Hepatocyte (in vitro differentiated cells): ENCODE measurements at places on chromosomes 6 and 20.

DNA sequence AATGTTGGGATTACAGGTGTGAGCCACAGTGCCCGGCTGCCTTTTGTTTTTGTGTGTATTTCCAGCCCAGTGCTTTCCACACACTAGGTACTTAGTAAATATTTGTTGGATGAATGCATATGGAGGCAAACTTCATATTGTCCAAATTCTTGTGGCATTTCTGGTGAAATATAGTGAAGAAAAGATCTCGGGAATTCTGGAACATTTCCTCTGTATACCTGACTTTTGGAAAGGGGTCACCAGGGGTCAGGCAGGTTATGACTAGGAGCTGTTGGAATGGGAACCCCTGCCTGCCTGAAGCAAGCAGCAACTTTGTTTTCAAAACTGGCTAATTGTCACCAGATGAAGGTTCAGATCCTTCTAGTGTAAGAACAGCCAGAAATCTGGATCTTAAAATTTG is 12.1 kb upstream of the SCP2D1 start:
- no peak overlapping the region for H3K27ac ChIP-seq
- no peak overlapping the region for H3K4me3 ChIP-seq
- DNase-seq, result no peak
- no peaks in the 10 kb centered on the region for H3K4me1 ChIP-seq
- H3K27me3 ChIP-seq, result no peaks in the 10 kb centered on the region
- H3K36me3 ChIP-seq, result no peaks in the 10 kb centered on the region

DNA sequence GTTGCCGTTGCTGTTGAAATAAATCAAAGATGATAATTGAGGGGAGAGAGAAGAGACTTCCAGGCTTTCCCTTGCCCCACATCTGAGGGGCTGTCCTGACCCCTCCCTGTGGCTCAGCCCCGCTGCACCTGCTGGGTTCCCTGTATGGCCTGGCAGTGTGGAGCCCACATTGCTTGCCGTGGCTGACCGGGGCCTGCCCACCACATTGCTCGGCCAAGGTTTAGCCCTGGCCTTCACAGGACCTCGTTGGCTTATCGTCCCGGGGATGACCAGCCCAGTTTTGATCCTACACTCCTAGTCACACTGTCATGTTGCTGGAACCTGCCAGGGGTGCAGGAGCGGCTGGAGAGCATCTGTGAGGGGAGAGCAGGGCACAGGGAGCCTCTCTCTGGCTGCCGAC is 102.4 kb downstream of the CDH4 start:
- peaks cover 14% of the 10 kb centered on the region for H3K27me3 ChIP-seq
- H3K4me1 ChIP-seq, result no peaks in the 10 kb centered on the region
- H3K36me3 ChIP-seq, result no peaks in the 10 kb centered on the region
- H3K27ac ChIP-seq, result no peak overlapping the region
- DNase-seq, result no peak

DNA sequence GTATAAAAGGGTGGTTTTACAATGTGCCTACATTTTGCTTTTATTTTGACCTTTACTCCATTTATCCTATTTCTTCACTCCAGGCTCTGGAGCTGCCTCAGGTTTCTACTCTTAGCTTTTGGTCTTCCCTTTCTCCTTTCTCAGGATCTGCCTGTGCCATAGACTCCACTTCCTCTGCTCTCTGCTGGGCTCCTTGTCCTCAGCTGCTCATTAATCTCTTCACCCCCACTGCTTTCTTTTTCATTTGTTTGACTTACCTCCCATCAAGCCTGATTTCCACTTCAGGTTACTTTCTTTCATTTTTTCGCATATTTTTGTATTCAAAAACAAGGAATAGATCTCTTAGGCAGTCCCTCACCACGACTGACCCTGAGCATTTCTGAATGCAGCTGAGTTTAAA is 106.8 kb downstream of the COL19A1 start:
- no peaks in the 10 kb centered on the region for H3K4me1 ChIP-seq
- H3K36me3 ChIP-seq, result no peaks in the 10 kb centered on the region
- H3K27ac ChIP-seq, result no peak overlapping the region

- peaks cover 12% of the 10 kb centered on the region for H3K4me1 ChIP-seq
- H3K36me3 ChIP-seq, result no peaks in the 10 kb centered on the region
- H3K27ac ChIP-seq, result peak overlapping the region; percentile 92
- DNase-seq, result no peak
- peak overlapping the region; percentile 86 for H3K4me3 ChIP-seq
Observed at GRCh38 chr6:19839237-19839546, 2.0 kb downstream of the ID4 start.

DNA sequence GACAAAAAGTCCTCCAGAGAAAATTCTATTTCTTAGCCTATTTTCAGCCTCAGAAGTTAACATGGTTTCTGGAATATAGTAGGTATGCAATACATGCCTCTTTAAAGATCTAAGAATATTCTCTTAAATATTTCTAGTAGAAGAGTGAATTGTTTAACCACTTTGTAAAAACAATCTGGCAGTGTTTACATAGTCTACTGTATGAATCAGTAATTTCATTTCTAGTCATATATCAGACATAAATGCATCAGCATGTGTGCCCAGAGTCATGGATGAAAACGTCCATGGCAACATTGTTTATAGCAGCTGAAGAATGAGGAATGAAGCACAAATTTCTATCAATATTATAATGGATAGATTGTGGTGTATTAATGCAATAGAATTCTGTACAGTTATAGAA is 124.9 kb downstream of the NKAIN2 start:
- no peaks in the 10 kb centered on the region for H3K36me3 ChIP-seq
- no peaks in the 10 kb centered on the region for H3K27me3 ChIP-seq
- no peaks in the 10 kb centered on the region for H3K4me1 ChIP-seq
- H3K27ac ChIP-seq, result no peak overlapping the region
- no peak for DNase-seq

DNA sequence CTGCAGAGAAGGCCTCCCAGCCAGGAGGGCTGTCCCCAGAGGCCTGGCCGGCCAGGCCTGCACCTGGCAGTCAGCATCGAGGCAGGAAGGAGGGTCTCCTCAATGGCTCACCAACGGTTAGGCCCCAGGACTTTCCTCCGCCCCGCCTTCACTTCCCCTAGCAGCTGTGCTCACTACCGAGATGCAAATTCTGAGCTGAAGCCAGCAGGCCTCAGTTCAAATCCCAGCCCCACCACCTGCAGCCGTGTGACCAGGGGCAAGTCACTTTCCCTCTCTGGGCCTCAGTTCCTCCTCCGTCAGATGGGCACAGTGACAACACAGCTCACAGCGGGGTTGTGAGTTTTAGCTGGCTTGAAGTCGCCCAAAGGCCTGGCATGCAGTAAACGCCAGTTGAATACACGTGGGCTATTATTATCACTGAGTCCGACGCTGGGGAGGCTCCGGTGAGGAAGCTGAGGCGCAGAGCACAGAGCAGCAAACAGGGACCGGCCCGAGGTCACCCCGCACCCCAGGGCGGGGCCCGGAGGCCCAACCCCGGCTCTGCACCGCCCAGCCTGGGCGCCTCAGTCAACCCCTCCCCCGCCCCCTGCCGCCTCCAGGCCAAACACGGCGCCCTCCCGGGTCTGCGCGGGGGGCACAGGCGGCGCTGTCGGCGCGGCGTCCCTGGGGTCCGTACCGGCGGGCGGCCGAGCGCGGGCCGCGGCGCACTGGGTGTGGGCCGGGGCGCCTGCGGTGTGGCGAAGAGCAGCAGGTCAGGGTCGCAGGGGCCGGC is 671 bp downstream of the E2F1 start:
- H3K27me3 ChIP-seq, result no peaks in the 10 kb centered on the region
- no peaks in the 10 kb centered on the region for H3K36me3 ChIP-seq
- peaks cover 11% of the 10 kb centered on the region for H3K4me1 ChIP-seq
- peak overlapping the region; percentile 34 for H3K27ac ChIP-seq

DNA sequence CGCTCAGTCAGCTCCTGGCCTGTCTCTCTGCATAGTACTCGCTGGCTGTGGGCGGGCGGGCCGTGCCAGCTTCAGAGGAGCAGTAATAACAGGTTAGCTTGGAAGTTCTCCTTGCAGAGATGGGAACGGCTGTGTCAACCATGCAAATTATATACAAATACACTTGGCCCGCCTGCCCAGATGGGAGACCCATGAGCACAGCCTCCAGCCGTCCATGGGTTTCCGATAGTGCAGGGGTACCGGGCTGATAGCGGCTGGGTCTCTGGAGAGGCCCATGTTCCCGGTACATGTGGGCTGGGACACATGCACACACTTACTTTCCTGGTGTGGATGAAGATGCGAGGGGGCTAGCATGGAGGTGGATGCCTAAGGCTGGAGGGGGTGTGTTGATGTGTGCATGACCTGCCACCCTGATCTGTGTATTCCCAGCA is 12.8 kb upstream of the ZNF831 start:
- no peak overlapping the region for H3K27ac ChIP-seq
- peaks cover 14% of the 10 kb centered on the region for H3K4me1 ChIP-seq
- H3K4me3 ChIP-seq, result no peak overlapping the region
- no peaks in the 10 kb centered on the region for H3K36me3 ChIP-seq
- no peak for DNase-seq

DNA sequence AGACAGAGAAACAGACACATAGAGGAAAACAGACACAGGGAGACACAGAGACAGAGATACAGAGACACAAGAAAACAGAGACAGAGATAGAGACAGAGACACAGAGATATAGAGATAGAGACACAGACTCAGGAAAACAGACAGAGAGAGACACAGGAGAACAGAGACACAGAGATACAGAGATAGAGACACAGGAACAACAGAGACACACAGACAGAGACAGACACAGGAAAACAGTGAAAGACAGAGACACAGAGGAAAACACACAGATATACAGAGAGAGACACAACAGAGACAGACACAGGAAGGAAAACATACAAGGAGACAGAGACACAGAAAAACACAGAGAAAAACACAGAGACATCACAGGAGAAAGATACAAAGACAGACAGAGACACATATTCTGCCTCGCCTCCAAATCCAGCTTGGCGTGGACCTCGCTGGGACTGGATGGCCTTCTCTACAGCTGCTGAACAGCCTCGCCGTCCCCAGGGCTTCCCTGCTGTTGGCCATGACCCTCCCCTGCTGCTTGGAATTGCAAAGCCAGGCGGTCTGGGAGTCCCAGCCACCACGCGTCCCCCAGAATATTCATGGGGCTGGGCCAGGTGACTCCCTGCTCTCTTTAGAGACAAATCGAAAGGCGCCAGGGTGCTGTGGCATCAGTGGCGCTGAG is 36.8 kb downstream of the NTSR1 start:
- no peak for DNase-seq
- no peaks in the 10 kb centered on the region for H3K27me3 ChIP-seq
- H3K4me3 ChIP-seq, result no peak overlapping the region
- H3K4me1 ChIP-seq, result no peaks in the 10 kb centered on the region

GRCh38 chr20:39674842-39675241 is 712.7 kb downstream of the DHX35 start:
- no peaks in the 10 kb centered on the region for H3K36me3 ChIP-seq
- no peak for DNase-seq
- no peaks in the 10 kb centered on the region for H3K27me3 ChIP-seq
- H3K27ac ChIP-seq, result no peak overlapping the region

GRCh38 chr6:71430018-71430417 is 141.4 kb downstream of the OGFRL1 start:
- H3K27me3 ChIP-seq, result no peaks in the 10 kb centered on the region
- no peaks in the 10 kb centered on the region for H3K4me1 ChIP-seq
- no peaks in the 10 kb centered on the region for H3K36me3 ChIP-seq

- H3K27ac ChIP-seq, result no peak overlapping the region
- no peak for DNase-seq
- no peaks in the 10 kb centered on the region for H3K27me3 ChIP-seq
- H3K4me1 ChIP-seq, result no peaks in the 10 kb centered on the region
- no peak overlapping the region for H3K4me3 ChIP-seq
- H3K36me3 ChIP-seq, result no peaks in the 10 kb centered on the region
Observed at GRCh38 chr6:157885211-157885788, 62.3 kb downstream of the SNX9 start.
